ENCODE measurements at places on chromosomes 1 and 21.

DNA sequence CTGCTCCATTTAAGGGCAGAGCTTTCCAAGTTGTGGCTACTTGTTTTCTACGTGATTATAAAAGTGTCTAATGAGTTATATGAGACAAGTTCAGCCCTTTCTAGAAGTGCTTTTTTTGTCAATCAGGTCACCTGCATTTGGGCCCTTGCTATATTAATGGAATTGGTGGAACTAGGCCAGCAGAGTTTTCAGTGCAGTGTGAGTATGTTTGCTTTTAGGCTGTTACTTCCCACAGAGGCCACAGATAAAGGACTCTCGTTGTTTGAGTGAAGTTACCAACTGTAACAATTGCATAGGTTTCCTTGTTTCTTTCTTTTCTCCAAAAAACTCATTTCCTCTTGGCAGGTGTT, 10.9 kb downstream of the SMAP2 start:
- DNase-seq = no peak

GRCh38 chr1:23644555-23644866, 47.1 kb upstream of the RPL11 start:
- DNase-seq = no peak

- DNase-seq = no peak
Measured at GRCh38 chr21:28509031-28509430, 483.6 kb downstream of the LTN1 start.

GRCh38 chr1:174680101-174680500, 232.3 kb downstream of the GPR52 start:
- DNase-seq = no peak

- no peak for DNase-seq
Measured at GRCh38 chr1:125119024-125119441, 3934.3 kb downstream of the SRGAP2C start.

GRCh38 chr1:110495926-110496600, 22.9 kb downstream of the KCNA10 start:
- peak; percentile 47 for DNase-seq

- DNase-seq = no peak
Measured at GRCh38 chr1:201711811-201712210, 117.1 kb upstream of the IPO9 start.

DNA sequence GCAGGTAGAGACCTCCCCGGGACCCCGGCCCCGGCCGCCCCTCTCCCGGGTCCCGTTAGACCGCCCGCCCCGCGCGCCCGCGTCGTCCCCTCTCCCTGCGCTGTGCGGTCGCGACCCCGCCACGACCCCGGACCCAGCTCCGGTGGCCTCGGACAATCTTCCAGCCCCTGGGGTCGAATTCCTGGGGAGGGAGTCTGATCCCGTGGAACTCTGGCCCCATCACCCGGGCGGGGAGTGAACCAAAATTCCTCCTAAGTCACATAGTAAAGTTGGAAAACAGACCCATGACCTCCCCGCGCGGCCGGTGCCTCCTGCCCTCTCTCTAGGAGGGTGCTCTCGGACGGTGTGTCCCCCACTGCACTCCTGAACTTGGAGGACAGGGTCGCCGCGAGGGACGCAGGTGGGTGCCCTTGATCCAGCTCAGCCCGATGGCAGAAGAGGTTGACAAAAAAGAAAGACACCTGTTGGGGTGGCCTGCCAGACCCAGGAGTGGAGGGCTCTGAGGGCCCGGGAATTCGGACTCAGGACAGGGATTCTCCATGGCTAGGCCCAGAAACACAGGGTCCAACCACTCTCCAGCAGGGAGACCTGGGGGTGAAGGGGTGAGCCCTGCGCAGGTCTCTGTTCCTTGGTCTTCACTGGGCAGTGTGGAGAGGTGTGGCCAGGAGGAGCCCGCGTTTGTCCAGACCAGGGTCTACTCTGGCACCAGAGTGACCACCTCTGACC, 451 bp downstream of the ADAMTSL4 start:
- no peak for DNase-seq

DNA sequence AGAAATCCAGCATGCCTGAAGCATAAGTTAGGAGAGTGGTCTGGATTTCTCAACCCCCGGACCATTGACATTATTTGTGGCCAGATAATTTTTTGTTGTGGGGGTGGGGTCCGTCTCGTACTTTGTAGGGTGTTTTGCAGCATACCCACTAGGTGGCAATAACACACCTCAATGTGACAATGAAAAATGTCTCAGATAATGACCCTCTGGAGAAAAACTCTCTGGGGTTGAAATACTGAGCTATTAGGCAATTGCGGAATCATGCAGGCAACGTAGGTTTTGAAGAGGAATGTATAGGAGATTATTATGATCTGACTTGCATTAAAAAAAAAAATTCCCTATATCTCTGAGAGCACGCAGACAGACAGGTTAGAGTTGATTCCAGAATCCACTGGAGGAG, 25.3 kb upstream of the RRP15 start:
- DNase-seq = no peak

DNA sequence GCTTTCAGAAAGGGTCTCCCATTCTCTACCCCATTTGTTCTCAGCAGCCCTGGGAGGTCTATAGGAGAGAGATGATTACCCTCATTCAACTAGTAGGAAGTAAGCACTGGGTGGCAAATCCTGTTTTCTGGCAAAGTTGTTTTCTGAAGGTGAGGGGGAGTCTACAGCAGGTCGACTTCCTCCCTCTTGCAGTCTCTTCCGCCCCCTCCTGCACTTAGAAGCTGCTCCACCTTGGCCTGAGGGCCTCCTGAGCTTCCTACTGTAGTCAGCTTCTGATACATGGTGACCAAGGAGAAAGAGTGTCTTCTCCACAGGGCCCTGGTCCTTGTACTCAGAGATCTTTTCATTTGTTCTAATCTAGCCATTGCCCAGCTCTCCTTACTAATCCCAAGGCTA, 93.1 kb downstream of the RGL1 start:
- no peak for DNase-seq

DNA sequence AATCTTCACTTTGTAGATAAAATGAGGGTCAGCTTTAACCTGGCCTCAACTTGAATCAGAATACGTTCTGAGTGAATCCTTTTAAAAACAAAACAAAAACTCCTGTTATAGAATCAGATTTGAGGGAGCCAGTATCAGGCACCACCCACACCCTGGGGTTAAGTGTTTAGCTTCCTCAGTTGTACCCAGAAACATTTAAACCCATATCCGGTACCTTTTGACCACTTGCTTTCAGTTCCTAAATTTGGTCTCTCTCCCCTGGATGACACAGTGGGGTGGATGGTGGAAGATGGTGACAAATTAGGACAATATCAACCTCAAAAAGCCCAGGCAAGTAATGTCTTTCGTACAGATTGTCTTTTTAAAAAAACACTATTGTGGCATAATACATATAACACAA, 10.4 kb downstream of the KLHDC7A start:
- DNase-seq = no peak

- no peak for DNase-seq
Measured at GRCh38 chr1:44433209-44433608, 28.2 kb downstream of the RNF220 start.

DNA sequence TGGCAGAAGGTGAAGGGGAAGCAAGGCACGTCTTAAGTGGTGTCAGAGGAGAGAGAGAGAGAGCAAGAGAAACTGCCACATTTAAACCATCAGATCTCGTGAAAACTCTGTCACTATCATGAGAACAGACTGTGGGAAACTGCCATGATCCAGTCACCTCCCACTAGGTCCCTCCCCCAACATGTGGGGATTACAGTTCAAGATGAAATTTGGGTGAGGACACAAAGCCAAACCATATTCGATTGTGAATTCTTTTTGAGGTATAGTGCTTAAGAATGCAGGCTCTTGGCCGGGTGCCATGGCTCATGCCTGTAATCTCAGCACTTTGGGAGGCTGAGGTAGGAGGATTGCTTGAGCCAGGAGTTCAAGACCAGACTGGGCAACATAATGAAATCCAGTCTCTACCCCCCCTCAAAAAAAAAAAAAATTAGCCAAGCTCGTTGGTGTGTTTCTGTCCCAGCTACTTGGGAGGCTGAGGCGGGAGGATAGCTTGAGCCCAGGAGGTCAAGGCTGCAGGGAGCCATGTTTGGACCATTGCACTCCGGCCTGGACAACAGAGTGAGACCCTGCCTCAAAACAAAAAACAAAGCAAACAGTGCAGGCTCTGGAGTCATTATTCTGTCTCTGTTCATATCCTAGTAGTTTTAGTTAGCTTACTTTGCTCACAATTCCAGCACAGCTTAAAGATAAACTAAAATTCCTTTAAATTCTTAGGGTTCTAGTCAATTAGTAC, 6.0 kb downstream of the ZCCHC17 start:
- DNase-seq = no peak

- no peak for DNase-seq
Measured at GRCh38 chr21:34158866-34159835, 85.8 kb downstream of the MRPS6 start.

GRCh38 chr1:47755101-47755990, 241.8 kb downstream of the TRABD2B start:
- DNase-seq = peak; percentile 20
